ENCODE measurements at places on chromosomes 6 and 20.

GRCh38 chr6:147643341-147644200 lies 135.1 kb downstream of the SAMD5 start:
- DNase-seq, result no peak

DNA sequence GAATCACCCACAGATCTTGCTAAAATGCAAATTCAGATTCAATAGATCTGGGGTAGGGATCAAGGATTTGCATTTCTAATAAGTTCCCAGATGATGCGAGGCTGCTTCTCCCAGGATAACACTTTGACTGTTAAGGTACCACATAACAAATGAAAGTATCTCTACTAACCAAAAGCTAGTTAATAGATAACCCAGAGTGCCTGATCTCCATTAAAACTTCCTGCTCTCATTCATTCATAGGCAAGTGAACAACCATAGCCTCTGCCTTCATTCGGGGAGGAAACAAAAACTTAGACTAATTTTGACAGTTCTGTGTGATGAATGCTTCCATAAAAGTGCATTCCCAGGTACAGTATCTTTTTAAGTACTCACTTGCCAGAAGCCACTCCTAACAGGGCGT lies 265.6 kb upstream of the BTBD3 start:
- no peak for DNase-seq

- DNase-seq, result no peak
These were observed 205.6 kb downstream of the ALDH8A1 start for GRCh38 chr6:134744301-134744700.

DNA sequence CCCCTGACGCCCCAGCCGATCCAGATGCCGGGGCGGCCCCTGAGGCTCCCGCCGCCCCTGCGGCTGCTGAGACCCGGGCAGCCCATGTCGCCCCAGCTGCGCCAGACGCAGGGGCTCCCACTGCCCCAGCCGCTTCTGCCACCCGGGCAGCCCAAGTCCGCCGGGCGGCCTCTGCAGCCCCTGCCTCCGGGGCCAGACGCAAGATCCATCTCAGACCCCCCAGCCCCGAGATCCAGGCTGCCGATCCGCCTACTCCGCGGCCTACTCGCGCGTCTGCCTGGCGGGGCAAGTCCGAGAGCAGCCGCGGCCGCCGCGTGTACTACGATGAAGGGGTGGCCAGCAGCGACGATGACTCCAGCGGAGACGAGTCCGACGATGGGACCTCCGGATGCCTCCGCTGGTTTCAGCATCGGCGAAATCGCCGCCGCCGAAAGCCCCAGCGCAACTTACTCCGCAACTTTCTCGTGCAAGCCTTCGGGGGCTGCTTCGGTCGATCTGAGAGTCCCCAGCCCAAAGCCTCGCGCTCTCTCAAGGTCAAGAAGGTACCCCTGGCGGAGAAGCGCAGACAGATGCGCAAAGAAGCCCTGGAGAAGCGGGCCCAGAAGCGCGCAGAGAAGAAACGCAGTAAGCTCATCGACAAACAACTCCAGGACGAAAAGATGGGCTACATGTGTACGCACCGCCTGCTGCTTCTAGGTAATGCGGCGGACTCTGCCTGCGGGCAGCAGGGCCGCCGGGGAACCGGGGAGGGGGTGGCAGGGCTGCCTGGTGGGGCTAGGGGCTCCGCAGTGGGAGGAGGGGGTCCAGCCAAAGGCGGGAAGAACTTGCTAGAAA lies 2.3 kb downstream of the GNAS start:
- DNase-seq, result no peak

- no peak for DNase-seq
These were observed 64.0 kb downstream of the JAG1 start for GRCh38 chr20:10609770-10610169.

- DNase-seq, result no peak
These were observed 122.2 kb downstream of the UNC5CL start for GRCh38 chr6:40916845-40917244.

- DNase-seq, result no peak
These were observed 96.8 kb upstream of the ATXN1 start for GRCh38 chr6:16857969-16858592.

- no peak for DNase-seq
These were observed 98.9 kb downstream of the PAK5 start for GRCh38 chr20:9739991-9740390.

DNA sequence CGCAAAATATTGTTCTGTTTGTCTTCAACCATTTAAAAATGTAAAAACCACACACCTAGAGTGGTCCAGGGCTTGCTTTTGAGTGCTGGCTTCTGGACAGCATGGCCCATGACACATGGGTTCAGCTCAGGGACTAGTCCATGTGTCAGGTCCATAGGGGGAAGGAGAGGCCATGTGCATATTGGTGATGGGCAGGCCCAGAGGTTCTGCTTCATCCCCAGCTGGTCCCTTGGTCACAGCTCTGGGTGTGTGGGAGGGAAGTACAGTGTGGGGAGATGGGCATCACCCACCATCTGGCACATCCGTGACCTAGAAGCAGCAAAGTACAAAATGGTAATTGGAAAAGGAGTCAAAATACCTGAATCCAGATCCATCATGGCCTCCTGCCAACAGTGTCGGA lies 50.7 kb downstream of the STK35 start:
- no peak for DNase-seq

DNA sequence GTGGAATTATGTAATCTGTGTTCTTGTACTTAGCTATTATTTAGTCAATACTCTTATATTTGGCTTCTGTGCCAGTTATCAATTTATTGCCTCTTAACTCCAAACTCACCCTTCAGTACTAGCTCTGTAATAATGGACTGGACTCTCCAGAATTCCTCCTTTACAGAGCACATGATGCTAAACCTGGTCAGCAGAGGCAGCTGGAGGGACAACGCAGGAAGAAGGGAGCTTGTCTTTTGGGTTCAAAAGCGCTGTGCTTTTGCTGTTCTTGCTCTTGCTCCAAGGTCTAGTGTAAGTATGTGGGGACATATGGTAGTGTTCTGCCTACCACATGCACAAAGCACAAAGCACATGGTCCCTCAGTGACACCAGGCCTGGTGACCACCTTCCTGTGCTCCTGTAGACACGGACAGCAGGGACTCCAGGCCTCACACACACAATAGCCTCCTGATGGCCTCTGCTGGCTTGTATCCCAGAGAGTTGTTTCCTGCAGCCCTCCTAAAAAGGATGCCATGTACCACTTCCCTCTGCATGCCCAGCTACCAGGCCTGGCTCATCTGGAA lies 46.1 kb downstream of the CHD6 start:
- no peak for DNase-seq

- no peak for DNase-seq
These were observed 31.0 kb upstream of the FBXO30 start for GRCh38 chr6:145845557-145845956.

DNA sequence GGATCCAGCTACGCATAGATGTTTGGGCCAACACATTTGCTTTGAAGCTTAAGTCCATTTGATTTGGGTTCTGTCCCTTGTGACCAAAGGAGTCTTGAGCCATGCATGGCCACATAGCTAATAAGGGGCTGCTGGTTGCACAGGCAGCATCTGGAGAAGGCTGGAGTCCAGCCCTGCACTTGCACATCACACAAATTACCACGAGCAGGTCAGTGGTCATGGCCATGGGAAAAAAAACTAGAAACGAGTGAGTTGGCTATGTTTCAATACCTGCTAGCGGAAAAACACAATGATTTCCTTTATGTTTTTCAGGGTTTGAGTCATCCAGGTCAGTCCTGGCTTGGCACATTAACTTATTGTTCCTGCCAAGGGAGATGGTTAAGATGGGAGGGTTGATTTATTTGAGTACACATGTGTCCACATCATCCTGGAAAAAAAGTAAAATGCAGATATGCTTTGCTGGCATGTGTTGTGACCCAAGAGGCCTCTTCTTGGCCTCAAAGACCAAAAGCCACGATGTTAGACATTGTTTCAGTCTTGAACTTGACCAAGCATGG lies 5.6 kb upstream of the STX16 start:
- no peak for DNase-seq

- no peak for DNase-seq
These were observed 133.0 kb downstream of the AKAP7 start for GRCh38 chr6:131268303-131268702.

- DNase-seq, result no peak
These were observed 168.4 kb upstream of the UST start for GRCh38 chr6:148578489-148578814.

DNA sequence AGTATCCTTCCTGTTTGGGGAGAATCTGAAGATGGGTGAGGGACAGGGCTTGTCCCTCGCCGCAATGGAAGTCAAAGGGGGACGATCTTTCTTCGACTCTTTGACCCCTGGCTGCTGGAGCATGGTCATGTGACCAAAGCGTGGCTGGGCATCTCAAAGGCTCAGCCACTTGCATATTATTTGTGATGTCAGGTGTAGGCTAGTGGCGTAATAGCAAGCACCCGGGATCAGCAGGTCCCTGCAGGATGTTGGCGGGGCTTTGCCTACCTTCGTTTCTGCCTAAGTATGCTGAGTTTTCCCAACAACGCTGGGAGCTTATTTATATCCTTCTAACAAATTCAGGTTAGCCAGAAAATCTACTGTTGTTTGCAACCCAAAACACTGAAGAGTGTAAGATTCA lies 50.3 kb upstream of the IL20RA start:
- no peak for DNase-seq

GRCh38 chr6:75876152-75876551 lies 127.1 kb downstream of the MYO6 start:
- DNase-seq, result no peak

- DNase-seq, result no peak
These were observed 43.8 kb downstream of the EYA2 start for GRCh38 chr20:46938434-46938833.

GRCh38 chr20:48933017-48933766 lies 11.7 kb downstream of the ARFGEF2 start:
- DNase-seq, result no peak

DNA sequence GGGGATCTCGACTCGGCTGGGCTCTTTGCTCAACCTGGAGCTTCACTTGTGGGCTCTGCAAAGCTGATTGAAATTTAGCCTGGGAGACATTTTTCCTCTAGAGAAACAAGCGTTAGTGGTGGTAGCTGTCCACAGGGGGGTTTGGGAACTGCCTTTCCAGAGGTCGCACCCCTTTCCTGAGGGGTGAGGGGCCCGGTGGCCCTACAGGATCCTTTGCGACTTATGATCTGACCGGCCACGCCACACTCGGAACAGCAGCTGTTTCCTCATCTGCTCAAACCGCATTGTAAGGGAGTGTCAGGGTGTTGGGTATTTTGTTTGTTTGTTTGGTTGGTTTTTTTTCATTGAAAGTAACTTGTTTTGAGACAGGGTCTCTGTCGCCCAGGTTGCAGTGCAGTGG lies 21.0 kb downstream of the PNLDC1 start:
- no peak for DNase-seq

DNA sequence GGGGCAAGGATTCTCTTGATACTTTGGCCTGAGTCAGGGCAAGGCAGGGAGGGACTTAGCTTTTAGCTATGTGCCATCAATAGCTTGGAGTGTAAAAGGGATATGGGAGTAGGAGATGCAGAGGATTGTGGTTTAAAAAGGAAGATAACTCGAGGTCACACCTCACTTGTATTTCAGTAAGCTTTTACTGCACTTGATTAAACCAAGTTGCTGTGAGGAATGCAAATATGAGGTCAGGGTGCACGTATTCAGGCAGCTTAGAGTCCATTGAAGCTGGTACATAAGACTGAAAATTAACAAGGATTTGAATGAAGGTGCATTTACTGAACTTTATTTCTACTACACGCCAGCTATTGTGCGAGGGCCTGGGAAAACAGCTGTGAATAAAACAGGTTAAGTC lies 32.1 kb downstream of the DSTN start:
- no peak for DNase-seq

DNA sequence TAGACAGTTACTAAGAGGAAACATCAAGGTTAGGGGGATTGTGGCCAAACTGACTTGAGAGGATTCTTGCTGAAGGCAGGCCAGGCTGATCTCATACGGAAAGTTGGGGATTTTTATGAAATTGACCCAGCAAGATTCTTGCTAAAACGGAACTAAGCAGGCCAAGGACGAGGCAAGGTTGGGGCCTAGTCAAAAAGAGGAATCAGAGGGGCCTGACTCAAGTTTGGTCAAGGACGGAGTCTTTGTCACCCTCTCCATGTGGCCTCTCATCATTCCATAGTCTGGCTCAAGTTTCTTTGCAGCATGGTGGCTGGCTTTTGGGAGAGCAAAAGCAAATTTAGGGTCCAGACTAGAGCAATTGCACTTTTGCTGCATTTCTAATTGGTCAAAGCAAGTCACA lies 7.9 kb upstream of the HECA start:
- no peak for DNase-seq

DNA sequence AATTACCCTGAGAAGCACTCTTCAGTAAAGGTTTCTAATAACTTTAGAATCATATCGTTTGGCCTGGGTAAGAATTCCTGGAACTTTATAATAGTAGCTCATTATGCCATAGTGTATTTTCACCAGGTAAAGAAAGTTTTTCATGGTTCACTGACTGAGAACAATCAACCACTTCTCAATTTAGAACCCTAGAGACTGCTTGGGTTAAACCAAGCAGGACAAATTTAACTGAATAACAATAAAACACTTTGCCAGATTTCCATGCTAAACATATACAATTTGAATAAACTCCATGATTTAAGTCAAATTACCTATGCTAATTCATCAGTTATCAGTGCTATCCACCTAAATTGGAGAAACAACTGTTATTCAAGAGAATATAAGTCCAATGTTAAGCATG lies 99.4 kb downstream of the PLG start:
- no peak for DNase-seq

DNA sequence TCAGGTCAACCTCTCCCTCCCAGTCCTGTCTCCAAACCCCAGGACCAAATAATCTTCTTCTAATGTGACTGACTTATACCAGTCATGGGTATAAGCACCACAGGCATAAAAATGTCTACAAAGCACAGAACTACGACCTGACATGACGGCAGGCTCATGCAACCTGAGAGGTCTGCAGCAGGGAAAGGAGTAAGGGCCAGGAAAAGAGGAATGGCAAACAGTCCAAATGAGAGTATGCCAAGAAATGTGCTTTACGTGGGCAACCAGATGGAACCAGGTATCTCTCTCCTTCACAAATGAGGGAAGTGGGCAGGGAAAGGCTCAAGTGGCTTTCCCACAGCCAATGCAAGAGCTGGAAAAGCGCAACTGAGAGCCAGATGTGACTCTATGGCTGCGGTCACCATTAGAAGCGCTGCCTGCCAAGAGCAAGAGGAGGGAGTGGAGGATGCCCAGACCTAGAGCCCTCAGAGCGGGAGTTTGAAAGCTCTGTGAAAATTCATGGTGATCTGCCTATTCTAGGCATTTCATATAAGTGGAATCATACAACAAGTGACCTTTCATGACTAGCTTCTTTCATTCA lies 6.0 kb downstream of the APMAP start:
- DNase-seq, result no peak

GRCh38 chr6:41626917-41627316 lies 11.4 kb upstream of the MDFI start:
- no peak for DNase-seq

DNA sequence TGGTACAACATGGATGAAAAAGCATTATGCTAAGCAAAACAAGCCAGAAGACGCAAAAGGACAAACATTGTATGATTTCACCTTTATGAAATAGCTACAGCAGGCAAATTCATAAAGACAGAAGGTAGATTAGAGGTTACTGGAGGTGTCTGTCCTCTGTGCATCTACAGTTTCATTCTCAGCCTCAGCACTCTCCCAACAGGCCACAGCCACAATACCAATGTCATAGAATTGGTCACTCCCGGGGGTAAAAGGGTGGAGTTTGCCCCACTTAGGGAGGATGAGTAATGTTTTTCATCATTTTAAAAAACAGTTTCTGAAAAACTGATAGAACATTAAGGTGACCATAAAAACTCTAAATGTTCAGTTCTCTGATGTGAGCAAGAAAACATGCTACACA lies 17.2 kb upstream of the TMX4 start:
- no peak for DNase-seq
